ENCODE measurements at places on chromosomes 11 and 22.
A peak's percentile ranks its signal among the peaks of the same experiment; 100 is the strongest.

- no peak for DNase-seq
Measured at GRCh38 chr22:42879371-42880021, 22.4 kb upstream of the ARFGAP3 start.

- no peak for DNase-seq
Measured at GRCh38 chr11:12001186-12001585, 7.2 kb downstream of the DKK3 start.

DNA sequence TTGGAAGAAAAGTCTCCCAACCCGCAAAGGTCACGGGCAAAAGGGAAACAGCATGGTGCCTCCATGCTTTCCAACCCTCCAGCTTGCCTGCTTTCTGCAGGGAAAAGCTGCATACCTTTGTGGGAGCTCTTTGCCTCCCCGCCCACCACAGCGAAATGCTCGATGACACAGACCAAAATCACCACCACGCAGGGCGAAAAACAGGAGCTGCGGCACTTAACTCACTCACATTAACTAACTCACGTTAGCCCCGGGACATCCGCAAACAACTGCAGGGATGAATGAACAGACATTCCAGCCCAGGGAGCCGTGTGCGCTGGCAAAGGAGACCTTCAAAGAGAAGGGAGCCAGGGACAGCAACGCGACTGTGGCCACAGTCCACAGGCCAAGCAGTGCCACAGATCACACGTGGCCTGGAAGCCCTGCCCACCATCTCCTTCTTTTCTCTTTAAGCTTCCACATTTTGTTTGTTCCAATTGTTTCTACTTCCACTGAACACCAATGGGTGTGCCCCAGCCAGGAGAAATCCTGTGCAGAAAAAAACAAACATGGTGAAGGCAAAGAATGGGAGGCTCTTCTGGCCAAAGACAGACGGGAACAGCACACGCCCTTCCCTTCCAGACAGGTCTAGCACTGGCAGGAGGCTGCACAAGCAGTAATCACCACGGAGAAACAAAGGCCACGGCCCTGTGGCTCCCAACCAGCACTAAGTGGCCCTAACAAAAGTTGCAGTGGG is 39.3 kb downstream of the DUSP8 start:
- peak; percentile 20 for DNase-seq

DNA sequence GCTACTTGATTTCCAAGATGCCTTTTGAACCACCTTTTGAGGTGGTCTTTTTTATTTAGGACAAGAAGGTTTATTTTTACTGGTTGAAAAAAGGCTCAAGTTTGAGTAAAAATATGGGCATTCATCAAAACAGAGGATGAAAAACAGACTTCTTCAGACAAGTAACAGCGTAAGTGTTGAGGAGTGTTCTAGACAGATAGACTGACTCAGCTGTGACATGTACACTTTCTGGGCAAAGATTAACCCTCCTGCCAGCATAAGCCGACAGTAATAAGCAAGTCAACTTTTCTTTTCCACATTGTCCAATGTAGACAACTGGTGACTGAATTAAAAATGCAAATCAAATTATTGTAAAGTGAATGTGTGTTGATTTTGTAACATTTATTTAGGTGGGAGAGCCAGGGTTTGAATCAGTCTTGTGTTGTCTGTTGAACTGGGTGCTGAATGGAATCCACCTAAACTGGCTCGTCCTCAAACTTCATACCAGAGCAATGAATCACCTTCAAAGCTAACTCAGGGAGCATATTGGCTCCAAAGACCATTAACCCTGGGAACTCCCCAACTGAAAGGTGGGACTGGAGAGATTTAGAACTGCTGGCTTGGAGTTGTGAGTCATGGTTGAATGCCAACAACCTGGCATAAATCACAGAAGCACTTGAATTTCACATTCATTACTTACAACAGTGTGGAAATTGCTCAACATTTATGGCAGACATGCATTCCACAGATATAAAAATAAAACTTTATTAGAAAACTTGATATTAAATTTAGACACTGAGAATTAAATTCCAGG is 377.0 kb downstream of the ETS1 start:
- peak; percentile 99 for DNase-seq

DNA sequence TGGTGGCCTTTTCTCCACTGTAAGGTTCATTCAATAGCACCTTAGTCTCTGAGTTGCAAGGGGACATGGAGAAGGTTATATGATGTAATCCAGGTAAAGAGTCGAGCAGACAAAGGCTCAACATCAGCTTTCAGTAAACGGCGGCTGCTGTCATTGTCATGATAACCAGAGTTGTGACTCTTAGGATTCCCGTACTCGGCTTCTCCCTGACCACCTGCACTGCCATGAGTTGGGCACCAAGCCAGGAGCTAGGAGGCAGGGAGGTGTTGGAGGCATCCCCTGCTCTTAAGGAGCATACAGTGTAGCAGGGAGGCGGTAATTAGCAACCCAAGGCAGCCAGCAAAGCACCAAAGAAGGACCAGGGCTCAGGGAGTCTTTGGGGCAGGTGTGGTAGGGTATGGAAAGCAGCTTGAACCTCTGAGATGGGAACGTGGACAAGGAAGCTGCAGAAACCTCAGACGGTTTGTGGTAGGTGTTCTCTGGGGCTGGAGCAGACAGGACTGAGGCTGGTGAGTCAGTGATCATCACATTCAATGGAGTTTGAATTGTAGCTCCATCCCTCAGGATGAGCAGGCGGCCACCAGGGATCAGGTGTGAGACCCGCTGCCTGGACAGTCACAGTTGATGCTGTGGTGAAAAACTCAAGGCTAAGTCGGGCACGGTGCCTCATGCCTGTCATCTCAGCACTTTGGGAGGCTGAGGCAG is 31.7 kb downstream of the LIF start:
- no peak for DNase-seq

All from fibroblast of skin of right biceps (primary cell).